ENCODE measurements at places on chromosomes 5 and 9.

GRCh38 chr9:78557540-78557939, 260.6 kb downstream of the PSAT1 start:
- no peak for DNase-seq

DNA sequence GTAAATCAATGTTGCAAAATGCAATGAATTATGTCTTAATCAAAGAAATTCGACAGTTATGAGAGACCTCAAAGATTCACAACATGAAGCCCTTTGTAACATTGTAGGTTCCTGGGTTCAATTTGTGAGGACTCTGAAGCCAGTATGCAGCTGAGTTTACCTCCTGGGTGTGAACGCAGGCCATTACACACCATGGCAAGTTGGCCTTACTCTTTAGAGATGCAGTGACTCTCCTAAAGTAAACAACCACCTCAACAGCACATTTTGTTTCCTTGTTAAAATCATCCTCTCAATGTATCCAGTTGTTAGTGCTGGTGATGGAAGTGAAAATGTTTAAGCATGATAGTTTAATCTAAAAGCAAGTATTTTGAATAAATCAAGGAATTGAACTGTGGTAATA, 73.8 kb downstream of the JAKMIP2 start:
- DNase-seq, result no peak

DNA sequence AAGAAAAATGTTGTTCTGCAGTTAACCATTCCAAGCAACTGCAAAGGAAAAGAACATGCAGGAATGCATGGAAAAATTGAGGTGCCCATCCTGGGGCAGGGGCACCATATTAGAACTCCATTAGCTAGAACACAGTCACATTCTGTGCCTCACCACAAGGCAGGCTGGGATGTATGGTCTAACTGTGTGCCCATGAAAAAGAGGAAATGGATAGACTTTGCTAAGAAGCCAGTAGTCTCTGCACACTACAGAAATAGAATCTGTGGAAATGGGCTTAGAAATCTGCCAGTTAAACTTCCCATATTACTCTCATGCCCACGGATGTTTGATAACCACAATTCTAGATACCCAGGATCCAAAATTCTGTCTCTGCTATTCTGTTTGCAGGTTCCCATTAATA, 423.8 kb upstream of the SMARCA2 start:
- no peak for DNase-seq

GRCh38 chr5:9182899-9183695, 362.8 kb downstream of the SEMA5A start:
- DNase-seq, result no peak

GRCh38 chr5:134509308-134510040, 16.0 kb upstream of the JADE2 start:
- no peak for DNase-seq

DNA sequence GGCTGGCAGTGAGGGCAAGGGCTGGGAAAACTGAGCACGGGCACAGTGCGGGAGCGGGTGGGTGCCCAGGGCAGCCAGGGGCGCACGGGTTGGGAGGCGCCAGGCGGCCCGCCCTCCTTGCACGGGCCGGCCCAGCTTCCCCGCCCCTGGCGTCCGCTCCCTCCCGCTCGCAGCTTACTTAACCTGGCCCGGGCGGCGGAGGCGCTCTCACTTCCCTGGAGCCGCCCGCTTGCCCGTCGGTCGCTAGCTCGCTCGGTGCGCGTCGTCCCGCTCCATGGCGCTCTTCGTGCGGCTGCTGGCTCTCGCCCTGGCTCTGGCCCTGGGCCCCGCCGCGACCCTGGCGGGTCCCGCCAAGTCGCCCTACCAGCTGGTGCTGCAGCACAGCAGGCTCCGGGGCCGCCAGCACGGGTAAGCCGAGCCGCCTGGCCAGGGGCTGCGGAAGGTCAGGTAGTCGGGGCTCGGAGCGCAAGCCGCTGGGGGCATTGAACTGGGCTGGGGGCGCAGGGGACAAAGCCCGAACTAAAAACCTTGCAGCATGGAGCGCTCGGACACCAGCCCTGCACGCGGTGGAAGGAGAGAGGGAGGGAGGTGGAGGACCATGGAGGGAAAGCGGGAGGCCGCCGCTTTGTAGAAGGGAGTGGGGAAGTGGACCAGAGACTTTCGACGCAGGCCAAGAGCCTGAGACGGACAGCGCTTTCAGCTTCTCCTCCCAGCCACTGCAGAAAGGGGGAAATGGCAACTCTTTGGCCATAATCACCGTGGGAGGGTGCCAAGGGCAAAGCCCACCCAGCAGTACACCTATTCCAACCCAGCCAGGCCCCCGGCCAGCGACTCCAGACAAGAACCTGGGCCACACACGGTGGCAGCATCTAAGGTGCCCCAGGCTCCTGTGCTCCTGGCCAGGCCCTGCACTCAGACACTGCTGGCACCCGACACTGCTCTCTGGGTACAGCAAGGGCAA, at the start of gene TGFBI:
TSS of gene TGFBI (plus strand) at position 207 of the 961 bp plus-strand sequence. CDS start at position 275, 68 bp downstream.
- peak; percentile 62 for DNase-seq

- no peak for DNase-seq
These were observed 270.4 kb upstream of the TUT7 start for GRCh38 chr9:86624630-86625029.

GRCh38 chr5:140220032-140220697, 45.2 kb downstream of the CYSTM1 start:
- no peak for DNase-seq

GRCh38 chr9:137836151-137836830, 41.3 kb upstream of the CACNA1B start:
- no peak for DNase-seq

DNA sequence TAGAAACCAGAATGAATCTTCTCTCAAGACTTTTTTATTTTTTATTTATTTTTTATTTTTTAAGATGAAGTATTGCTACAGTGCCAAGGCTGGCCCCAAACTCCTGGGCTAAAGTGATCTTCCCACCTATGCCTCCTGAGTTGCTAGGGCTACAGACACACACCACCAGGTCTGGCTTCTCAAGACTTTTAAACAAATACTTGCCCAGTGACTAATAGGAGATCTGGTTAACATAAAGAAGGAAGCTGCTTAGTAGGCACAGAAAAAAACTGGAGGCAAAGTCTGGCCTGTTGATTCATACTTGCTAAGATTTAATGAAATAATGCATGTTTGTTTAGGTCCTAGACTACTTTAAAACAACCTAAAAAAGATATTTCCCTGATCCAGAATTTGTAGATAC, 43.8 kb downstream of the SLC38A9 start:
- DNase-seq, result no peak

DNA sequence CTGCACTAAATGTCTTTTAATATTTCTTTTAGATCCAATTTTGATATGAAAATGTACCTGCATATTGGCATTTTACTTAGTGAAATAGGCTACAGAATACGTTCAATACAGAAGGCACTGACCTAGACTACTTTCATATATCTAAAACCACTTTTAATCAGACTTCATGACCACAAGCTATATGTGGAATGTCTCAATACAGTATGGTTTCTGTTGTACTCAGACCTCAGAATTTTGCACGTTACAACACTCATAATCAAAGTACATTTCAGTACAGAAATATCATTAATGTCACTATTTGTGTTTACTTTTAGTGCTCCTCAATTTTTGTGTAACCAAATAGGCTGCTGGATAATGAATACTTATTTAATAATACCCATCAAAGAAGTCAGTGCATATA, 74.8 kb downstream of the MEF2C start:
- no peak for DNase-seq

GRCh38 chr9:31637265-31637664, 747.2 kb upstream of the ACO1 start:
- no peak for DNase-seq

DNA sequence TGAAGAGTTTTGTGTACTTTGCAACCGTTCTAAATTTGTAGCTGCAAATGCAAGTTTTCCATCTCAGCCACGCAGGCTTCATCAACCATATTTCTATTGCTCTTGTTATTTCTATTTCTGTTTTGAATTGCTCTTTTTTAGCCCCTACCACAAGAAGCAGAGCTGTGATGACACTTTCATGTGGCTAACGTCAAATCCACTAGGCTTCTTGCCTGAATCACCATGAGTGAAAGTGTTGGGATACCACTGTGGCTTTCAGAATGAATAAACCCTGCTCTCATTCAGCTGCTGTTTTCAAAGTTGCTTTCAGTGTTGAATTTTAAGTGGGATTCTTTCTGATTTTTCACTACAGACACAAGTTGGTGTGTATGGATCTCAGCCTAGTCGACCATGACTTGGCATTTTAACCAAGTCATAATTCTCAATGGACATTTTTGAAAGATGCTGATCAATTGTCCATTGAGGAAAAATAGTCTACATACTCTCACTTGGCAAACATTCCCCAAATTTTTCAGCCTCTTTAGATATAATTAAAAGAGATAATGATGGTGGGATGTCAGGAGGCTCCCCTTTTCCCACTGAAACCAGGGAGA, 41.0 kb upstream of the MTAP start:
- no peak for DNase-seq

- no peak for DNase-seq
These were observed 369.5 kb downstream of the MLLT3 start for GRCh38 chr9:20252778-20253177.

DNA sequence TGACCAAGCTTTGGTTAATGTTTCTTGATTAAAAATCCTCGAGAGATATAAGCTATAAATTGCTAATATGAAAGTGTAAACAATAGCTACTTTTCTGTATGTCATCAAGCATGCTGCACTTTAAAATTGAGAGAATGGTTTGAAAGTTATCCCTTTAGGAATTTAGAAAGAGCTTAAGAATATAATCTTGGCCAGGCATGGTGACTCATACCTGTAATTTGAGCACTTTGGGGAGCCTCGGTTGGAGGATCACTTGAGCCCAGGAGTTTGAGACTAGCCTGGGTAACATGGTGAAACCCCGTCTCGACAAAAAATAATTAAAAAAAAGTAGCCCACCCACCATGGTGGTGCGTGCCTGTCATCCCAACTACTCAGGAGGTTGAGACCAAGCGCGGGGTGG, 12.2 kb upstream of the MROH2B start:
- no peak for DNase-seq

DNA sequence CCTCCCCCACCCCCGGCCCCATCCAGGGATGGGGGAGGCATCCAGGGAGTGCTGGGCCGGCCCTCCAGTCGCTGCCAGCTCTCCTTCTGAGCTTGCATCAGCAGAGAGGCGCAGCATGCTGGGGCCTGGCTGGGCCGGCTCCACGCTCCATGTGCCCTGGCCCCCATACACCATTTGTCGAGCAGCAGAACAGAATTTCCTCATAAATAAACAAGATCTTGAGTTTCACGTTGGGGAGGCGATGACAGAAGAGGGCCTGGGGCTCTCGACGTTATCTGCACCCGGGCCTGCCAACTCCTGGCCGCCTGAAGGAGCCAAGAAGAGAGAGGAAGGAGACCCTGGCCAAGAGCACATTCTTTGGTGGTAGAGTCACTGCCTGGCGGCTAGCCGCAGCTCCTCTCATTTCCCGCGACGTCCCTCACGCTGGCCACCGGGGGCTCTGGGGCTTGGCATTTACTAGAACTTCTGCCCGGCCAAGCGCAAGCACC, 177.0 kb downstream of the FGF18 start:
- no peak for DNase-seq

GRCh38 chr5:170297589-170298462, at the start of gene LCP2:
LCP2 (minus strand) TSS chr5:170297777; CDS start chr5:170297611, 166 bp downstream.
- no peak for DNase-seq

GRCh38 chr5:166022065-166022464, 2269.4 kb upstream of the WWC1 start:
- no peak for DNase-seq

DNA sequence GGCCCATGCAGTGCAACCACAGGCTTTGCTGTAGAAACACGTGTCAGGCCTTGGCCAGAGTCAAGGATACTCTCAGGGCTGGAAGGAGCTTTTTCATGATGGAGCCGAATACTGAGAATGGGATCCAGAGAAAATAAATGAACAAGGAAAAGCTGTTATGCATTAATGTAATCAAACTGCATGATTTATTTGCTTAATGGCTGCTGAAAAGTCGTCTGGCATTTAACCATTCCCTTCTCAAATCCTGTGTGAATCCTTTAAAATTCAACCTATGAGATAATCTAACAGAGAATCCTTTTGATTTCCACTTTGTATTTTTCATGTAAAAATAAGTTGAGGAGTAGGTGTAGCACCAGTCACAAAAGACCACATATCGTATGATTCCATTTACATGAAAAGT, 24.1 kb upstream of the GNA14 start:
- DNase-seq, result no peak

GRCh38 chr5:624118-624950, 12.2 kb downstream of the CEP72 start:
- DNase-seq, result no peak

GRCh38 chr5:55917402-55918086, 66.4 kb downstream of the IL31RA start:
- DNase-seq, result no peak
